ENCODE measurements at places on chromosomes 3 and 15. TPM values are rescaled to one million over a fixed set of nuclear protein-coding genes. Genes with fewer than 3 reads are reported as not detected.

ALDH1A3 gene
- 1.2 TPM for total RNA-seq

LRRC28 gene
- total RNA-seq: 17.5 TPM

ZNF774 gene
- 1.8 TPM for total RNA-seq

- no peak for DNase-seq
These were observed 249.5 kb upstream of the AZI2 start for GRCh38 chr3:28598165-28598564.

DNA sequence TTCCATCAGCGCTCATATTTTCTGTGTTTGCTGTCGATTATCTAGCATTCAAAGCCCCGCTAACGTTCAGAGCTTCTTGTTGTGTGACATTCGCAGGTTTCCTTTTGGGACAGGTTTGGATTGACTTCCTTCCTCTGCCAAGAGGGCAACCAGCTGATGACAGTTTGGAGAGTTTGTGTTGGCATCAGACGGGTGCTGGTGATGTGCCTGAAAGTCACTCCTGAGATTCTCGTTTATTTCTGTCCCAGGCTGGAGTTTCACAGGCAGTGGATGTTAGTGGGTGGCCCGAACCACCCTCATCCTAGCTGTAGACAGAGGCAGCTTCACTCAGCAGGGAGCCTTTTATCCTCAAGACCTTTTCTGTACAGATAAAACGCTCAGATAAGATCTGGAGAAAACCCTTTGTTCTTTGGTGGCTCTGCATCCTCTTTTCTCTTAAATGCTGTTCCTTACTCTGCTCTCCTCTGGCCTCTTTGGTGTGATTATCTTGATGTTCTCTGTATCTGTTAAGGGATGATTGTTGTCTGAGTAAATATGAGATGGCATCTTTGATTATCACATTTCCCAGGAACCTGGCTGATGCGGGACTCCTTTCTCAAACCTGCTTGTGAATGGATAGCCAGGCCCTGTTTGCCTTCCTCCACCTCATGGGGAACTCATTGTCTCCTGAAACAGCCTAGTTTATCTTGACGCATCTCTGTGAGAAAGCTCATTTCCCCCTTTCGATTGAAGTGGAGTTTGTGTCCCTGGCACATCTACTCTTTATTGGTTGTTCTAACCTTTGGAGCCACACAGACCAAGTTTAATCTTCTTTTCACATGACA lies 35.9 kb downstream of the CGNL1 start:
- no peak for DNase-seq

- no peak for DNase-seq
These were observed 688 bp downstream of the SETD5 start for GRCh38 chr3:9397906-9398699.

DNA sequence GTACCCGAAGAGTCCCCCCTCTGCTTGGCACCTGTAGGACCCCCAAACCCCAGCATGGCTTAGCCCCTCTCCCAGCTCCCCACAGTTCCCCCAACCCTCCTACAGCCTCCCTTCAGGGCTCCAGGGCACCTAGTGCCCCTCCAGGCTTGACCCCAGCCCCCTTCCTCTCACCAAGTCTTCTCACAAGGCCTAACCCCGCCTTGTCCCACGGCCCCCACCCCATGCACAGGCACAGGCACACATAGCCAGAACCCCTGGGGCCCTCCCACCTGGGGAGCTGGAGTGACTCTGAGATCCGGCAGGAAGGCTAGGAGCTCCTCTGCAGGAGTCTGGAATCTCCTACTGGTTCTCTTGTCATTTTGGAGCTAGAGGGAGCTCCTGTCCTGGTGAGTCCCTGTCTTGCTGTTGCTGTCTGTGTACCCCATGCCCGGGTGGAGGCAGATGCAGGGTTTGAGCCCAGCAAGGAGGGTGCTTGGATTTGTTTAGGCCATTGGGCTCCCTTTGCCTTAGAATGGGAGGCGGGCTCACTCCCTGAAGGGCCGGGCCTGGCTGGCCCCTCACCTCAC lies 39.6 kb downstream of the KLF13 start:
- DNase-seq: peak; percentile 13

GRCh38 chr3:45516829-45517228 lies 77.7 kb upstream of the LIMD1 start:
- DNase-seq: no peak

DNA sequence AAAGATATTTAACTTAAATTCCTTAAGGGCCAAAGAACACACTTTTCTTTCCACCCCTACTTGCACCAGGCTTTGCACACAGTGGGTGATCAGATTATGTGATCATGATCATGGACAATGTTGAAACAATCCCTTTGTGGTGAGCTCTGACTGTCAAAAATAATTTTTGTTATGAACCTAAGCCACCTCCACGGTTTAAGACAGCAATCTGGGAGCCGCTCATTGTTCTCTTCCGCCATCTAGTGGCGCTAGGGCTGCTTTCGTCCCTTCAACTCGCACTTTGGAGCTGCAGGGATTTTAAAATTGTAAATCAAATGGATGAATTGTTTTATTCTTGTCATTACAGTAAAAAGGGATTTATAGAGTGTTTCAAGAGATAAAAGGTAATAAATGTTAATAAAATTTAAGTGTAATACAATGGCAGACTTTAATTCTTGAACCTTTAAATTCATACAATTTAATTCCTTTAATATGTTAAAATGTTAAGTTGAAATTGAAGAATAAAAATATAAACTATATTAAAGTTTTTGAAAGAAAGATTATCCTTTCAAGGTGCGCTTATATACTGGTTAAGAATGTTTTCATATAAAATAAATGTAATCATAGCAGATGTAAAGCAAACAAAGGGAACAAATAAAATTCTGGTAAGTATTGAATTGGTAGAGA lies 45.3 kb upstream of the ARL6 start:
- DNase-seq: peak; percentile 39

- DNase-seq: no peak
These were observed 43.5 kb upstream of the RNU6-1 start for GRCh38 chr15:67883234-67883773.

DNA sequence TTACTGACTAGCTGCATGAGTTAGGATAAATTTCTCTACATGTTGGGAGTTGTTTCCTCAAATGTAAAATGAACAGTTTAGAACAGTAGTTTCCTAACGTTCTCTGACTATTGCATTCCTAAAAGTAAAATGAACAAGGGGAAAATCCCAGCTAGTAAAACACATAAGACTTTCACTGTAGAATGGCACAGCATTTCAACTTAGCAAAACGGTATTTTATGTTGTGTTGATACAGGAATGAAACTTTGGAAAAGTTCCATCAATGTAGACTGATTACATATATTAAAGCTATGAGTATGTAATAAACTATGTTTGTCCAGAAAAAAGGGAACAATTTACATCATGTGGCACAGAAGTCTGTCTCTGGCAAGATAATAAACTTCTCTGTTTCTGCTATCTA lies 297.4 kb upstream of the EPHA3 start:
- no peak for DNase-seq

DNA sequence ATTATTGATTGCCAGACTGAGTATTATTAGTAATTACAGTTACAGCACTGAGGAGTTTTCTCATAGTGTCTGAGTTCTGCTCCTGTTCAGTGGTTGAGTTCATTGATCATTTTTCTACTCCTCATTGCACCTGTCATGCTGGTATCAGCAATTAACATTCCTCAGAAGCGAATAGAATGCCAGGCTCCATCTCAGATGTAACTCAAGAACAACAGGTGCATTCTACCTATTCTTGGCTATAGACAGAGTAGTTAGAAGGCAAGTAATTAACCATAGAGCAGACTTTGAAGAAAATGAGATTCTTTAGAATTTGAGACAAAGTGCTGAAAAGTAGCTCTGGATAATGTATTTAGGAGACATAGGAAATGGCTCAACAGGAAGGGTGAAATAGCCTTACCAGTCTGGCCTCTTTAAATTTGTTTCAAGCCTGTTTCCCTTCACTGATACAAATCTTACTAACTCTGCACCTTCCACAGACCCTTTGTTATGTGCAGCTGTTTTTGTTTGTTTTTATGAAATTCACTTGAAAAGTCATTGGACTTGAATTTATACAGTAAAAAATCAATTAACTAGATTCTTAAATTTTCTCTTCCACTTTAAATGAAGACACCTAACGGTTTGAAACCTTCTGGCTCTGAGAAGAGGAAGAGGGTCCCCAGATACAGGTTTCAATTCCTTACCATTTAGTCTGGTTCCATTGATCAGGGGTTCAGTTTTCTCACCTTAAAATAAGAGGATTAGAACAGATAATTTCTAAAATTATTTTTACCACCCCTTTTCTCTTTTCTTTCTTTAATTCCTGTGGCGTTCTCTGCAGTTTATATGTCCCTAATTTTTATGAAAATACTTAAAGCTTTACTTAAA lies 109.6 kb downstream of the FNDC3B start:
- DNase-seq: no peak

- DNase-seq: no peak
These were observed 356.3 kb upstream of the C2CD4B start for GRCh38 chr15:62521396-62521795.

DNA sequence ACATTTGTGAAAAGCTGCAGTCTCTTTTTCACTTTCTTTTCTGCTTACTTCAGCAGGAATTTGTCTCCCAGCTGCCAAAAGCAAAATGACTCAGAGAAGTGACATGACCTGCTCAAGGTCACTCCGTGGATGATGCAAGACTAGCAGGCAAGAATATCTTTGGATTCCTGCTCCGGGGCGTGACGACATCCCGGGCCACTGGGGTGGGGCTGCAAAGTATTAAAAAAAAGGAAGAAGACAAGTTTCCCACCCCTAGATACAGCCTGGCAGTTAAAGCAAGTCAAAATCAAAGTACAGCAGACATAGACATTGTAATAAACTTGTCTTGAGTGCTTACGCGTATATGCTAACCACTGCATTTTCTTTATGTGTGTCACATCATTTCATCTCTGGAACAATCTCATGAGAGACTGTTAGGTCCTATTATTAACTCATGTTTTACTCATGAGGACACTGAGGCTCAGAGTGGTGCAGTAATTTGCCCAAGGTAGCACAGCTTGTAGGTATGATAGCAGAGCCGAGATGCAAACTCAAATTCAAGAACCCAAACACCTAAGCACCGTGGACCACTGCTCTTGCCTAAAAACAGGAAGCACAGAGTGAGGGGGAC lies 485.2 kb upstream of the PROK2 start:
- DNase-seq: peak; percentile 89

DNA sequence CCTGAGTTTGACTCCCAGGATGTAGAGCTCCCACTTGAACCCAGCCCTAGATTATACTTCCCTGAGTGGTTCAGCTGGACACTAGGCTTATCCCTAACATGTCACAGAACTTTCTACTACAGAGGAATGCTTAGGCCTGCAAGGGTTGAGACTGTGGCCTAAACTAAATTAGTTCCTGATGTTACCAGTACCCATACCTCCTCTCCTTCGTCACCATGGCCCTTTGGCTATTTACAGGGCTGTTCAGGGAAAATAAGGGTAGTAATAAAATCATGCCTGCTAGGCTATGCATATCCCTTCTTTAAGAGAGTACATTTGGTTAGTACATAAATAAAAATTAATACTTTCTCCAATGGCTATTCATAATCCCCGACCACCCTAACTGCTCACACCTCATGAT lies 356.4 kb upstream of the RASGRP1 start:
- DNase-seq: no peak

DNA sequence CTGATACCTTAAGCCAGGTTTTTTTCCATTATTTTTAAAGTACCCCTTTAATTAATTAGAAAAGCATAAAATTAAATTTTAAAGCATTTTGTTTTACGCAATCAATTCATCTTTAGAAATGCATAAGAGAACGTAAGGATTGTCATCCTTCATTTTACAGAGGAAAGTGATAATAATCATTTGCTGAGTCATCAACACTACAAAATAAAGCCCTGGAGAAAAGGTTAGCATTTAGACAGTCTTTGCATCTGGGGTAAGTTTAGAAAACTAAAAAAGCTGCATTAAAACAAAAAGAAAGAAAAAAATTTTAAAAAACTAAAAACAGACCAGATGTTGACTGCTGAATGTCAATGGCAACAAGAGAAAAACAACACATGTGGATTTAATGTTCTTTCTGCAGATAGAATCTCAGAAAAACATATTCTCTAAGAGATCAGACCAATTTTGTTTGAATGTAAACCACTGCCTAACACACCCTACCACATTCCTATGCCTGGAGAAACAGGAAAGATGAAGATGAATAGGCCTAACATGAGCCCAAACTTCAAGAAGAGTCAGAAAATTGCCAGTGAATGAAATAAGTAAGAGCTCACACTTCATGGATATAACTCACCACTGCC lies 59.9 kb downstream of the SUCNR1 start:
- peak; percentile 55 for DNase-seq

DNA sequence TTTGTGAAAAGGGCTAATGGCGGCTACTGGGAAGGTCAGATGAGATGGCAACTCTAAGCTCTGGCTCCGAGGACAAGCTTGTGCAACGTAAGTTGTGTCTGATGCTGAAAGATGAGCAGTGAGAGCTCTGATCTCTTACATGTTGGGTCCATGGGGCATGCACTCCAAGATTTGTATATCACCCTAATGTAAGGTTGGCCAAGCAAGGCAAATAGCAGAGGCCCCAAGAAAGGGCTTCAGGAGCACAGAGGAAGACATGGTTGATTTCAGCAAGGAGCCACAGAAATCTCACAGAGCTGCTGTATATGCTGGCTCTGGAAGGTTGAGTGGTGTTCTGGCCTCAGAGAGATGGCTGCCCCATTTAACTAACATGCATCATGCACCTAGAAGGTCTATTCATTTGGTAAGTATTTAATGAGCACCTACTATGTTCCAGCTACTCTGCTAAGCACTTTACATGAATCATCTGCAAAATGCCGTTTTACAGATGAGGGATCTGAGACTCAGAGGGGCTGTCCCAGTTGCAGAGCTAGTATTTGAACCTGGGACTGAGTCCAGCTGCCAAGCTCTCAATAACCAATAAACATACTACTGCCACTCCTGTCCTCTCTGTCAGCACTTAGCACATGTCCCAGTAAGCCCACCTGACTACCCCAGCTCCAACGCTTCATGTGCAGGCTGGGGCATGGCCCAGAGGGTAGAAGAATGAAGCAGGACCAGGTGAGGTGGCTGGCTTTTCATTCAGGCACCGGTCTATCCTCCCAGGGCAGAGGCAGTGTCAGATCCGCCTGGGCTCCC lies 27.8 kb upstream of the ATP2B2 start:
- no peak for DNase-seq

DNA sequence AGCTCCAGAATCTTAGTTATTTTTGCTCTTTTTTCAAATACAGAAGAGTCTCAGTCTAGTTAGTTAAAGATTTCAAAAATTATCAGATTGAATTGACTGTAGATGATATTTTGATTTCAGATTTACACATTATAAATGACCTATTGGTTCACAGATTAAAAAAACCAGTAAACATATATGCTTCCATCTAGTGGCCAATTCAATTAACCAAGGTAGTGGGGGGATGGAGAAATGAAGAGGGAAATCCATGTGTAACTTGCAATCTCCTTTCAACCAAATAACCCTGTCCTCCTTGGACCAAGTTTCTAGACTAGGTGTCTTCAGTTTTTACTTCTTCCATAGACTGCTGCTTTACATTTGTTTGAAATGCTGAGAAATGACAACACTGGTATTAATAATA lies 789.8 kb downstream of the ROBO1 start:
- peak; percentile 16 for DNase-seq

Data from HFFc6 (cell line).